ENCODE measurements at places on chromosomes 6 and 20.

DNA sequence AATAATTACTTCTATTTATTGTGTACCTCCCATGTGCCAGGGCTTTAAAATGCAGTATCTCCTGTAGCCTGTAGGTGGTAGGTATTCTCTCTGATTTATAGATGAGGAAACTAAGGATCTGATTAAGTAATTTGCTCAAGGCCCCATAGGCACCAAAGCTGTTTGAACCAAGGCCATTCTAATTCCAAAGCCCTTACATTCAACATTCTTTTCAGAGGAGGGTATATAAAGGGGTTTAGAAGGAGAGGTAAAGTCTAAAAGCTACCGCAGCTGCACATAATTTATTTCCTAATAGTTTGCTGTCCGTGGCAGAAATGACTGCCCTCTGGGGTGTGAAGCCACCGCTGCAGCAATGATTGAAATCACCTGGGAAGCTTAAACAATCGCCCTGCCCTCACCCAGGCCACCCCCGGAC lies 95.0 kb upstream of the FAM8A1 start:
- no peak for DNase-seq

- DNase-seq, result no peak
Measured at GRCh38 chr6:2078888-2079287, 166.5 kb downstream of the GMDS start.

GRCh38 chr6:159892053-159892452 lies 1.3 kb downstream of the MAS1 start:
- no peak for DNase-seq

DNA sequence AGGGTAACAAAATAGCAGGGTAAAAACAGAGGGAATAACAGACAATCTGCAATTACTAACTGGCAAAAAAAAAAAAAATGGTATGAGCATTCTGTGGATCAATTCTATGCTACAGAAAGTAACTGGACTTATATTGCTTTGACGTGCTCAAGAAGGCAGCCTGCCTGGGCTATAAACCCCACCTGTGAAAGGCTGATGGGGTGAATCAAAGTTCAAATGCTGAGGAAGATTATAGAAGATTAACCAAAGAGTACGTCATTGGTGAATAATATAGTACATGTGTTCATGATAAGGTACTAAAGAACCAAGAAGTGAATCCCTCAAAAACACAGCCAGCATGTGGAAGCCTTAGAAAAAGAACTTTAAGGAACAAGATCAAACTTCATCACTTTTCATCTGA lies 441.9 kb upstream of the PTCHD4 start:
- no peak for DNase-seq

DNA sequence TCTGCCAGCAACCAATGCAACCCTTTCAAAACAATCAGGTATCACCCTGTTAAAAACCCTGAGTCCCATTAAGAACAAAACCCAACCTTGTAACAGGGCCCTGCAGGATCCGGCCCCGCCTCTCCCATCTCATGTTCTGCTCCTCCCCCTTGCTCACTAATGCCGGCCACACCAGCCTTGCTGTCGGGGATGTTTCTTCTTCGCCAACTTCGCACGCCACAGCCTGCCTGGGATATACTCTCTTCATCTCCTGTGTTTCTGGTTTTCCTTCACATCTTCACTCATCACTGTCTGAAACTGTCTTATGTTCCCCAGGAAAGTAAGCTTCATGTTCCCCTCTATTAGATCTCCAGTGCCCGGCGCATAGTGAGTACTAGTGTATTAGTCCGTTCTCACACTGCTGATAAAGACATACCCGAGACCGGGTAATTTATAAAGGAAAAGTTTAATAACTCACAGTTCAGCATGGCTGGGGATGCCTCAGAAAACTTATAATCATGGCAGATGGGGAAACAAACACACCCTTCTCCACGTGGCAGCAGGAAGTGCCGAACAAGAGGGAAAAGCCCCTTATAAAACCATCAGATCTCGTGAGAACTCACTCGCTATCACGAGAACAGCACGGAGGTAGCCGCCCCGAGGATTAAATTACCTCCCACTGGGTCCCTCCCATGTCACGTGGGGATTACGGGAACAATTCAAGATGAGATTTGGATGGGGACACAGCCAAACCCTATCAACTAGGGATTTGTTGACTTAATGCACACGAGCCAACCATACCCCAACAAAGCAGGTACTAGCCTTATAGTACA lies 5.1 kb downstream of the TP53RK start:
- no peak for DNase-seq

DNA sequence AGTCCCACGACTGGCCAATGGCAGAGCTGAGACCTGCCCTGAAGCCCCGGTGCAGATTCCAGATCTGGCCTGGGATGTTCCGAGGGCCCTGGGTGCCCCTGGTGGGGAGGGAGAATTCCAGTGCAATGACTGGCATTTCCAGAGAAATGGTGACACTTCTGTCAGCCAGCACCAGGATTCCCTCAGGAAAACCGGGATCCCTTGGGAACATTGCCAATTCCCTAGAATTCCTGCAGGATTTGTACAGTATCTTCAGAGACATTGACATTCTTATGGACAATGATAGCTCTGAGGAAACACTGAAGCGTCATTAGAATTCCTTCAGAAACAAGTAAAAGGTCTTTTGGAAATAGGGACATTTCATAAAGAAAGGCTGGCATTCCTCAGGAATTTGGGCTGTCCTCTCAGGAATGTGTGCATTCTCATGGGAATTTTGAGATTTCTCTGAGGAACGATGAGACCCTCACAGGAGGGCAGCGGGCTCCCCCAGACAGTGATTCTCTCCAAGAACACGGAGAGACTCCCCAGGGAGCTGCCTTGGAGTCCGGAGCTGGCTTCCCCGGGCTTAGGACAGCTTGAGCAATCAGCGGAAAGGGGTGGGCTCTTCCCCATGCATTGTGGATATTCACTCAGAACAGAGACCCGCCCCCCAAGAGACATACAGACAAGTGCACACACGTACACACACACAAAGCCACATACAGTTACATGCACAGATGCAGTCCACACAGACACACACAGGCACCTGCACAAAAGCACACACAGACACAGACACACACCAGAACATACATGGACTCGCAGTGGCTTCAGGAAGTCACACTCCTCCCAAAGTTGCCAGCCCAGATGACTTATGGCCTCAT lies 35.2 kb upstream of the BPIFA2 start:
- DNase-seq, result no peak

- no peak for DNase-seq
Measured at GRCh38 chr6:89750338-89750737, 69.3 kb downstream of the MDN1 start.

- no peak for DNase-seq
Measured at GRCh38 chr20:37600486-37600885, 72.8 kb upstream of the BLCAP start.

- DNase-seq, result no peak
Measured at GRCh38 chr20:14055127-14055742, 59.9 kb downstream of the MACROD2 start.

DNA sequence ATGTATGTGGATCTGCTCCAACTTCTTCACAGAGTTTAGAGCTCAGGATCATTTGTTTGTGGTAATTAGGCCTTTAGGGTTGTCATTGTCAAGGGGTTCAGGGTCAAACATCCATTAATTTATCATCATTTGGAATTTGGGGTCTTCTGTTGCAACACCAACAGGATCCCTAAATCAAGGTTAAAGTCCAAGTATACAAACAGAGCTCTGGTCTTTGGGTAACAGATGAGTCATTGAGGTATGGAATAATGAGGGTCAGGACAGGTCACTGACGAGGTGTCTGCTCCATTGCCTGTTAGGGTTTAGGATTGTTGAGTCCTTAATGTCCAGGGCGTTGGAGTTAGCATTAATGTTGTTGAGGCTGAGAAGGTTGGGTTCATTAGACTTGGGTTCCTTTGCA lies 47.6 kb downstream of the PRND start:
- no peak for DNase-seq

DNA sequence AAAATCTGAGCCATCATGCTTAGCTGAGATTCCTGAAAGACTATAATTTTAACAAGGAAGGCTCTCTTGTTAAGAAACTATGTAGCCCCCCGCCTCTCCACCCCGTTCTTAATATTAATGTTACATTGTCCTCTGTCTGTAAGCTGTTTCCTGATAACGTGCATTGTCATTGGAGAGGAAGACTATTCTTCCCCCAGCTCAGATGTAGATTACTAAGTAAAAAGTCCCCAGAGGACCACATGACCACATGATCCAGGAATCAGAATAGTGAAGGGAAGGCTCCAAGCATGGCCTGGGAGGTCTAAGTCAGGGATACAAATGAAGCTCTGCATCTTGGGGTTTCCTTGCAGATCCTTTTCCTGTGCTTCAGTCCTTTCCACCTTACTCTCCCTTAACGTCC lies 106.4 kb downstream of the JARID2 start:
- DNase-seq, result no peak

DNA sequence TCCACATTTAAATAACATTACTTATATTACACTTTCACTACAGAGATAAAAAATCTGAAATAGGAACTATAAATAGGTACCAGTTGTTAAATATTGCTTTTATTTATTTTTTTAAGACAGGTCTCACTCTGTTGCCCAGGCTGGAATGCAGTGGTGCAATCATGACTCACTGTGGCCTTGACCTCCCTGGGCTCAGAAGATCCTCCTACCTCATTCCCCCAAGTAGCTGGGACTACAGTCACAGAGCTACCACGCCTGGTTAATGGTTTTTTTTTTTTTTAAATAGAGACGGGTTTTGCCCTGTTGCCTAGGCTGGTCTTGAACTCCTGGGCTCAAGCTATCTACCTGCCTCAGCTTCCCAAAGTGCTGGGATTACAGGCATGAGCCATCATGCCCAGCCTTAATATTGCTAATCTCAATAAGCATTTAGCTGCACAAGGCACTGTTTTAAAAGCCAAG lies 17.3 kb downstream of the EEF1E1 start:
- no peak for DNase-seq

DNA sequence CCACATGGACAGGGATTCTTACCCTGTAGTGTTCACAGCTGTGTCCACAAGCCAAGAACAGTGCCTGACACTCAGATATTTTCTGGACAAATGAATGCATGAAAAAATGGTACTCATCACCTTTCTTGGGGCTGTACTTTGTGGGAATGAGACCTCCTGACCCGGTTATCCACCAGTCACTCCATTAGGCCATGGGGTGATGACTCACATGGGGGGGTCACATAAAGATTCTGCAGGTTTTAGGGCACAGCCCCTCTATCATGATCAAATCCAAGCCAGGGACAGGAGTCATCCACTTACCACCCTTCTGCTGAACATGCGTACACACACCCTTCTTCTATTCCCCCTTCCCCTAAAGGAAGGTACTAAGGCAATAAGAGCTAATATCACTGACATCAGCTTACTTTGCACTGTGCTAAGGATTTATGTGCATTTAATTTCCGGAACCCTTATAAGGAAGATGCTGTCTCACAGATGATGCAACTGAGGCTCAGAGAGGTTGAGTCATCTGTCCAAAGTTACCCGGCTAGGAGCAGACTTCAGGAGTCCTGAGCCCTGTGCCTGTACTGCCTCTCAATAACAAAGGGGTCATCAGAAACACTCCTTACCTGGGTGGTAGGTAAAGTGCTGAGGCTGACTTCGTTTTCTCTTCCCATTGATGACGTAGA lies 107.8 kb downstream of the NFATC2 start:
- DNase-seq, result no peak

DNA sequence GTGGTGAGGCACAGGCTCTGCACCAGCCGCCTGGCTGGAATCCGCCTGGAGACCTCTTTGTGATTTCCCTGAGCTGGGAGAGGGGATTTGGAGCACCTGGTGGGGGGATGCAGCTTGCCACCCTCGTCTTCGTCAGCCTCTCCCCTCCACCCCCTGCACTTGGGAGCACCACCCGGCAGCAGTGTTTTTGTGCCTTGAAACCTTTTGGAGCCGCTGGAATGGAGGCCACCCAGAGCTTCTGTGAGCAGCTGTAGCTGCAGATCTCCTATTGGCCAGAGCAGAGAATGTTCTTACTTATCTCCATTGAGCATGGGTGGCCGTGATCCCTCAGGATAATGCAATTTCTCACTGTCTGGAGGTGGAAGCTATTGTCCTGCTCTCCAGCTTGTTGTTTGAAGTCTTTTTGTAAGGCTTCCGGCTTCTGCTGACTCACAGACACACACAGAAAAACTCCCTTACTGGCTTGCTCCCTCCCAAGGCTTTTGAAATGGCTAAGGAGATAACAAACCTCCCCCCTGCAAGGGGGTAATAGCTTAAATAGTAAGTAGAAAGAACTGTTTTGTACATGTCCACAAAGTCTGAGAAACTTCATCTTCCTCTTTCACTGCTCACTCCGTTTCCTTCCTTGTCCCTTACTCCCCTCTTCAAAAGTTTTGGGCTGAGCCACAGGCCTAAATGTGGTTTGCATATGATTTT lies 271.2 kb downstream of the PRL start:
- no peak for DNase-seq

DNA sequence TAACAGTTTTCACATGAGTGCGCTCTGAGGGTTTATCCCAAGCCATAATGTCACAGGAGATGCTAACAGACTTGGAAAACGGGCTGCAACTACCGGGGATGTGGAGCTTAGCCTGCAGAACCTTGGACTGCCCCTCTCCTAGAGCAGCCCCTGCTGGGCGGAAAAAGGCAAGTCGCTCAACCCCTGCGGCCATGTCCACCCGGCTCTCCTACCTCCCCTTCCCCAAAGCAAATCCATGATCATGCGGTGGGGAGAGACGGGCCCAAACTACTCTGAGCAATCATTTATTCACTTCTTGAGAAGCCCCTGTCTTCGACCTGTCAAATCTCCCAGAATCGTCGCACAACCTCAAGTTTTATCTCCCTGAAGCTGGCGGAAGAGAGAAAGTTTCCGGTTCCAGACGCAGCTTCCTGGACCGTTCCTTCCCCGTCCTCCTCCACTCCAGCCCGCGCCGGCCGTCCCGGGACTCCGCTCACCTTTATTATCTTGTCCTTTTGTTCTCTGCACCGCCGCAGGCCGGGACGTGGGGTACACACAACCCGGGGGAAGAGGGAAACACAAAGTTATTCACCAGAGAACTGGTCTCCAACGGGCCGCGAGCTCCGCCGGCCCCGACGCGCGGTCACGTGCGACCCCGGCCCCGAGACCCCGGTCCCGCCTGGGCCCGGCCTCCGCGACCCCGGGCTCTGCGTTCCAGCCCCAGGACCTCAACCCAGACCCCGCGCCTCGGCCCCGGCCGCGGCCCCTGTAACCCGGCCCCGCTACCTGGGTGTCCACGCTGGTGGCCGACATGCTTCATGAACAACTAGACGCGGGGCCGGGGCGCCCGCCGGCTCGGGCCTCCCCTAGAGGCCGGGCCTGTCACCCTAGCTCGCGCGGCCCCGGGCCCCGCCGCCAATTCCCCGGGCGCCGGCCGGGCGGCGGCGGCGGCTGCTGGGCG lies 560 bp downstream of the YTHDF1 start:
- DNase-seq, result no peak

- DNase-seq, result no peak
Measured at GRCh38 chr6:107386340-107386739, 73.0 kb downstream of the PDSS2 start.

GRCh38 chr6:1047981-1048541 lies 263.8 kb upstream of the FOXQ1 start:
- no peak for DNase-seq

DNA sequence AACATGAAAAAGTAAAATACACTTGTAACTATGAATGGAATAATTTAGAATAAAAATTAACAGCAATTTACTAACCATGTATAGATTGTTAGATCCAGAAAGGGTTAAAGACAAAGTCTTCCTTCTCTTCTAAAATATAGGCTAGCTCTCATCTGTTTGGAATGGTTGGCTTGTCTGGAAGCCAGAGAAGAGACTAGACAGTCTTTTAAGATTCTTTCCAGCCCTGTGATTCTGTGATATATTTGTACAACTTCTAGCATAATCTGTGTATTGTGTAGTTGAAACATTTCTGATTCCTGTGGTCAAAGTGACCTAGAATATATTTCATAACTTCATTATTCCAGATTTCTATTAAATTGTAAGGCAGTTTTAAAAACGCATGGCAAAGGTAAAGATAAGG lies 196.6 kb downstream of the UST start:
- no peak for DNase-seq
